ENCODE measurements at places on chromosomes 1 and 21.

DNA sequence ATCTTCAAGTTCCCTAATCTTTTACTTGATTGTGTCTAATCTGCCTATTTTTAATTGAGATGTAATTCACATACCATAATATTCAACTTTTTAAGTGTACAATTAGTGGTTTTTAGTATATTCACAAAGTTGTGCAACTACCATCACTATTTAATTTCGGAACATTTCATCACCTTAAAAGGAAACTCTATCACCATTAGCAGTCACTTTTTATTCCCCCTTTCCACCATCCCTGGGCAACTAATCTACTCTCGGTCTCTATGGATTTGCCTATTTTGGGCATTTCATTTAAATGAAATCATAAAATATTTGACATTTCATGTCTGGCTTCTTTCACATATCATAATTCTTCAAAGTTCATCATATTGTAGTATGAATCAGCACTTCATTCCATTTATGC is 30.6 kb upstream of the HYI start:
- no peak for DNase-seq

DNA sequence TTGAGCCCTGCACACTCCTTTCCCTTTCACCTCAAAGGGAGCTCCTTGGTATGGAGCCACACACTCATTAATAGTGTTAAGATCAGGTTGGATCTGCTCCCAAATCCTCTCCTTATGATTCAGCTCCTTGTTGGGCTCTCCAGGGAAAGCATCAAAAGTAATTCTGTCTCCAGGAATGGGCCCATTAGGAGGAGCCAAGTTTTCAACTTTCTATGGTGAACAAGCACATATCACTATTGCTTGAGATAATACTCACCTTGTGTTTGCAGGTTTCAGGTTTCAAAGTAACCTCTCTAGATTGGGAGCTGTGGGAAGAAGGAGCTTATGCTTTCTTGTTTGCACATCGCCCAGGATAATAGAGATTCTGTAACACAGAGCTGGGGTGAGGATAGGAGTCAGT is 164.8 kb downstream of the TNFSF18 start:
- no peak for DNase-seq

GRCh38 chr1:146019231-146020057 is 2.1 kb downstream of the HJV start:
- no peak for DNase-seq

- DNase-seq, result no peak
Observed at GRCh38 chr1:33010932-33011731, 25.6 kb downstream of the AK2 start.

Data from NCI-H345 (cell line).